Psoas muscle (tissue), 8 donors: ENCODE measurements at places on chromosomes 5 and 9. TPM values are rescaled to one million over a fixed set of nuclear protein-coding genes. Genes with fewer than 3 reads are reported as not detected.

ATOX1 gene
- total RNA-seq = 46.9 TPM

FOXD4L3 gene
- not detected for total RNA-seq

CSF1R gene
- 4.2 TPM for total RNA-seq

PAEP gene
- not detected for total RNA-seq

CBY3 gene
- not detected for total RNA-seq
